HFF-Myc (cell line): ENCODE measurements at places on chromosomes 7 and 10.

- DNase-seq = no peak
These were observed 16.1 kb downstream of the GPR146 start for GRCh38 chr7:1060315-1061072.

GRCh38 chr10:107616463-107617410, 452.2 kb upstream of the SORCS1 start:
- DNase-seq = no peak

DNA sequence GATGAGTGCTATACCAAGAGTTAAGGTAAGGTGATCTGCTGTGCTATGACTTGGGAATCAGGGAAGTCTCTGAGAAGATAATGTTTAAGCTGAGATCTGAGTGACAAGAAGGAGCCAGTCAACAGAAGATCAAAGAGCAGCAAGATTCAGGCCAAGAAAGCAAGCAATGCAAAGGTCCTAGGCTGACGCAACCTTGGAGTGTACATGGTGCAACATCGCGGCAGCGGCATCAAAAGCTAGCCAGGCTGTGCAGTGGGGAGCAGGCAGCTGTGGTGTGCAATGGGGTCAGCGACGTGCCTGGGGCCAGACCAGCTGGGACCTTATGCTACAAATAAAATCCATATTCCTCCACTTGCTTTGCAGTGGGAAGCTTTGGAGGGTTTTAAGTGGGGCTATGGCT, 324.1 kb downstream of the LRMDA start:
- DNase-seq = no peak

GRCh38 chr7:32958046-32959025, 1.1 kb downstream of the FKBP9 start:
- DNase-seq = no peak

DNA sequence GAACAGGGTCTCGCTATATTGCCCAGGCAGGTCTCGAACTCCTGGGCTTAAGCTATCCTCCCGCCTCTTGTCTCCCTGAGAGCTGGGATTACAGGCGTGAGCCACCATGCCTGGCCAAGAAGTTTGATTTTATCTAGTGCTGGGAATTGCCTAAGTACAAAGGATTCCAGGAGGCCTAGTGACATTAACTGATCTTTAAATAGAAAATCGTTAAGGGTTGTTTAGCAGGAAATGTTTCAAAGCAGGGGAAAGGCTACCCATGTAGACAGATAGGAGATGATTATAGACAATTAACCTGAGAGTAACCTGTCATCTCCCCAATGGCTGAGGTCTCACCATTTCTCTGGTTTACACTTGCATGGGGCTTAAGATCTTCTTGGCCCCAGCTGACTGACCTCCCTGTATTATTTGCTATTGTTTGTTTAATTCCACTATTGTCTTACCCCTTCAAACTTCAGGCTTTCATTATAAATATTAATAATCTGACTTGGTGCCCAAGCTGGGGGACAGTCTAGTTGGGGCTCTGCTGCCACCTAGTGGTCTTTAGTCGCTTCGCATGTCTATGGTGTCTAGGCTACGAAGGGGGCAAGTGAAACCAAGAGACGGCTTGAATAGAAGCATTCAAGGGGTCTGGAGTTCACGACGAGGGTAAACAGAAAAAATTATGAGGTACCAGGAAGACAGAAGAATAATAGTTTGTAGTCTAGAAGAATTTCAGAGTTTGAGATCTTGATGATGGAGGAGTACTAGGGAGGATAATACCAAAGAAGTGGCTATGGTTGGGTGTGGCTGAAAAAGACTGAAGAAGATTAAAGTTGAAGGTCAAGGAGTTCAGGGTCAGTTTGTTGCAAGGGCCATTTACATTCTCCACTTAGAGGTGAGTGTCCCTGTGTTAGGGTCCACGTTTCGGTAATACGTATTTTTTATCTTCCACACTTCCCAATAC, 40.4 kb upstream of the BPGM start:
- DNase-seq = no peak

- no peak for DNase-seq
These were observed 200.0 kb downstream of the HIBADH start for GRCh38 chr7:27462575-27463270.

- DNase-seq = no peak
These were observed 142.9 kb downstream of the PAXIP1 start for GRCh38 chr7:154859747-154860620.

GRCh38 chr7:133575726-133576440, 323.0 kb downstream of the EXOC4 start:
- no peak for DNase-seq

DNA sequence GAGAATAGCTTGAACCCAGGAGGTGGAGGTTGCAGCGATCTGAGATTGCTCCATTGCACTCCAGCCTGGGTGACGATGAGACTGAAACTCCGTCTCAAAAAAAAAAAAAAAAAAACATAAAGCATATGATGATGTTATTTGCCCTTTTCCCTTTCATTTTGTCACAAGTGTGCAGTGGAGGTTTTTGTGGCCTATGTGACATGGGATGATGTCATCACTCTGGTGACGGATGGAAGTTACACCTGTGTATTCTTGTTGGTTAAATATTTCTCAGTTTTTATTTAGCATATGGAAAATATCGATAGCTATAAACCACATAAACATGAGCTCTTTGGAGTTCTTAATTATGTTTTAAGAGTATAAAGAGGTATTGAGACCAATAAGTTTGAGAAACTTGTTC, 71.8 kb upstream of the EMX2 start:
- DNase-seq = no peak

DNA sequence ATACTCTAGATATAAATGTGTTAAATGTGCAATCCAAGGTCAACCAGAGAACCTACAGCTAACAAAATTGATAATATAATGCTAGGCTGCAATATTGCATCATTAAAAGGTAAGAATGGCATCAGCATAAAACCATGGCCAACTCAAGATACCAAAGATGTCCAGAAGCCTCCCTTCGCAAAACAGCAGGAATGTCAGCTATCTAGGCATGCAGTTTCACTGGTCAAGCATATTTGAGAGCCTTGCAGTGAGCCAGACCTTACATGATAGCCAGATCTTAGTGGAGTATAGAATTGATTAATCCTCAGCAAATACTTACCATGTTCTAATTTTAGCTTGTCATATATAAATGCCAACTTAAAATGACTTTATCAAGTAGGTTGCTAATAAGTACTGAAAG, 138.8 kb downstream of the ZEB1 start:
- DNase-seq = no peak

- no peak for DNase-seq
These were observed 39.7 kb upstream of the SEMA3D start for GRCh38 chr7:85226361-85227085.

- DNase-seq = no peak
These were observed 116.8 kb upstream of the ZNF32 start for GRCh38 chr10:43765516-43765915.

GRCh38 chr10:83647526-83647925, 491.8 kb upstream of the GHITM start:
- DNase-seq = no peak

GRCh38 chr7:149748076-149748874, 25.1 kb downstream of the ZNF467 start:
- DNase-seq = no peak

DNA sequence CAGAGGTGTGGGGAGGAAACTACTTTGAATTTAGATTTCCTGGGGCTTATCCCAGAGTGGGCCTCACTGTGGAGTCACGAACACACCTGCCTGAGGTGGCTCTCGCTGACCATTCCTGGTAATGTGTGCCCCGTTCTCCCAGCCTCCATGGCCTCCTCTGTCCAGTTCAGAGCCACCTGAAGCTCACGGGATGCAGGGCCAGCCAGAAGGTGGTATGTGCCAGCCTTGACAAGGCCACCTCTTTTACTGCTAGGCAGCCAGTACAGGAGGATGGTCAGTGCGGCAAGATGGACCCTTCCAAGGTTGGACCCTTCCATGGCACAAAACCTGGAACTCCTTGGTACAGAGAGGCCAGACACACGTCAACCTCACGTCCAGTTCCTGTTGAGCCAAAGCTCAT, 210.3 kb downstream of the DNAJB6 start:
- DNase-seq = no peak

DNA sequence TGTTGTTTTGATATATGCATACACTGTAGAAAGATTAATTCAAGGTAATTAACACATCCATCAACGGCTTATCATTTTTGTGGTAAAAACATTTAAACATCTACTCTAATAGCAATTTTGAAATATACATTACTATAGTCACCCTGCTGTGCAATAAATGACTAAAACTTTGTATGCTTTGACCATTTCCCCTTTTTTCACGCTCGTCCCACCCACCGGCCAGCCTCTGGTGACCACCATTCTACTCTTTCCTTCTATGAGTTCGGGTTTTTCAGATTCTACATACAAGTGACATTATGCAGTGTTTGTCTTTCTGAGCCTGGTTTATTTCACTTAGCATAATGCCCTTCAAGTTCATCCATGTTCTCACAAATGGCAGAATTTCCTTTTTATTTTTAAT, 21.3 kb downstream of the CYCS start:
- DNase-seq = no peak

- DNase-seq = peak; percentile 15
These were observed 109.6 kb upstream of the MTPN start for GRCh38 chr7:136086712-136087111.

DNA sequence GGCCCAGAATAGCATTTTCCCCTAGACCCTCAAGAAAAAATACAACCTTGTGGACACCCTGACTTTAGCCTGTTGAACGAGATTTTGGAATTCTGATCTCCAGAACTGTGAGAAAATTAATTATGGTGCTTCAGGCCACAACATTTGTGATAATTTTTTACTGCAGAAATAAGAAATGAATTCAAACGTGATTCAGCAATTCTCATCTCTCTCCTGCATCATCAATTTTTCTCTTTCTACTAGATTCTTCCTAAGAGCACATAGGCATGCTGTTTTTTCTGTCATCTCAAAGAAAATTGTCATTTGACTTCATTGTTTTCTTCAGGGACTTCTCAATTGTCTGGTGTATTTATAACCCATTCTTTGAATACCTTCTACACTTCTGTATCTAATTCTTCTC, 8.9 kb upstream of the AKR1C2 start:
- no peak for DNase-seq

- no peak for DNase-seq
These were observed 50.5 kb downstream of the DENND11 start for GRCh38 chr7:141651417-141651816.

DNA sequence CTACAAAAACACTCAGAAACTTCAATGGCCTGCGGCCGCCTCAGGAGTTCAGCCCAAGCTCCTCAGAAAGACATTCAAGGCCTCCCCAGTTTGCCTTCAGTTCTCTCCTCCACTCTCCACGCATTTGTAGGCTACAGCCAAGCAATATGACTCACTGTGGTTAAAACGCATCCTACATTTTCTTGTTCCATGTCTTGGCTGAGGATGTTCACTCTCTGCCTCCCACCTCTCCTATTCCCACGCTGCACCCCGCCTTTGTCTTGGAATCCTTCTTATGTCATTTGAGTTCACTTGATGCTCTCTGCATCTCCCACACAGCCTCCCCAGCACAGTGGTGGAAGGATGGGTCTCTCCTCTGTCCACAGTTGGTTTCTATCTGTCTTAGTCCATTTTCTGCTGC, 184.8 kb downstream of the NPSR1 start:
- no peak for DNase-seq

GRCh38 chr7:108452707-108453106, 3.5 kb downstream of the NRCAM start:
- DNase-seq = no peak

DNA sequence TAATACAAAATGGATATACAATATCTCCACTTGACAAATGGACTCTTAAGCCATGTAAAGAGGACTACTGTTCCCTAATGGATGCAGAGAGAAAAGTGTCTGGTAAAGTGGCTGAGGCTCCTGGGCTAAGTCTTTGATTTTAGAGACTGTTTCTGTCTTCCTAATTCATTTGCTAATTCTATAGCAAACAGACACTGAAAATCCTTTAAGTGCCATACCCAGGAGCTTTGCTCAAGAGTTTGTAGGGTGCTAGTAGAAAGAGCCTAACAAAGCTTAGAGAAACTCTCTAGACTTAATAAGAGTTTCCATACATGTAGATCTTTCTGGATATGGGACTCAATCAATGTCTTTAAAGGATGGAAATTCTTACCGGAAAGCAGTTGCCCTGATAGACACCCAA, 16.7 kb downstream of the CEP55 start:
- DNase-seq = no peak

DNA sequence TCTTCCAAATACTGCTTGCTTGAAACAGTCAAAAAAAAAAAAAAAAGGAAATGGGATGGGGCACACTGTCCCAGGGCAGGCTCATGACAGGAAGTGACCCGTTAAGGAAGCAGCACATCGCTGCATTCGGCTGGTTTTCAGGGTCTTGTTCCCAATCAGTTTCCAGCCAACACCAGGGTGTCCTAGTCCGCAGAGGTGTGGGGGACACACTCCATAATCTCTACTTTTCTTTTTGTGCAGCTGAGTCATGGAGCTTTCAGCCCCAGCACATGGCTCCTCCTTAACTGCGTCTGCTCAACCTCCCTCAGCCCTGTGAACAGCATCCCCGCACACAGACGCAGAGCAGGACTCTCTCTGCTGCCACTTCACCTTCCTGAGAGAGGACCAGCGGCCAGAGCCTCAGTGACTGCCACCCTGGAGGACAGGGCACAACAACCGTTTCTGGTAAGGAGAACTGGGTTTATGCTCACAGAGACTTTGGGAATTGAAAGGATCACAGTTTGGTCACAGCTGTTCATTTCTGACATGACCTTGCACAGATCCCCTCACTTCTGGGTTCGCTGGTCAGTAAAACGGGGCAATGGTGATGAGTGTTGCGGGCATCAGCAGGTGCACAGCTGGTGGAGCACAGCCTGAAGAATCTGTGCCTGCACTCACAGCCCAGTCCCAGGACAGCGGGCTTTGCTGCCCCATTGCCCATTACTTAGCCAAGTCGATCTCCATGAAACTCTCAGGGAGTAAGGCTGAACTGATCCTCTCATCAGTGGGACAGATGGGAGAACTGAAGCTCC, at the start of gene GIMAP5:
Gene GIMAP5 (plus strand): TSS at position 154 of the 791 bp plus-strand sequence. CDS start 3,467 bp downstream, outside the sequence.
- DNase-seq = no peak

DNA sequence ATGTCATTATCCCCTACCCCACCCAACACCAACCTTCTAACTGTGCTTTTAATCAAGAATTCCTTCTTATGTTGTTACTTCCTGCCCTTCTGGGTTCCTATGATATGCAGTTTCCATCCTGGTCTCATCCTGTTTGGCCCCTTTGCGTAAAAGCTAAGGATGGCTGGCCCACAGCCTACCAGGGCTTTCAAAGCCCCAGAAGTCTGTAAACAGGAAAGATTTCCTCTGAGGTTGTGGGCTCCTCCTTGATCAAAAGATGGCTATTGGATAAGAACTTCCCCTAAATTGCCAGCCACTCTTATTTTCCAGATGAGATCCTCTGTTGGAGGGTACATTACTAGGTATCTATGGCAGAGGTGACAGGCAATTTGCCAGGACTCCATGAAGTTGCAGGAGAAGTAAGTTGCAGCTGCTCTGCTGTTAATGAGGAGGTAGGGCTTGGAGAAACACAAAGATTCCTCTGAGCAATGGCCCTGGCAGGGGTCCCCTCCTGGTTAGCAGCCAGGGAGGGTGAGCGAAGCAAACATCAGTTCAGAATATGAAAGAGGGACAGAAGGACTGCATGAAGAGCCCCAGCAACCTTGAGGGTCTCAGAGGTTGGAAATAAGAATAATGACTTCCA, 32.1 kb downstream of the NRP1 start:
- DNase-seq = no peak

- no peak for DNase-seq
These were observed 92.3 kb downstream of the CTNNA3 start for GRCh38 chr10:67603701-67604100.

GRCh38 chr10:106608066-106608465, 556.4 kb downstream of the SORCS1 start:
- DNase-seq = no peak

GRCh38 chr10:389836-390448, 254.7 kb downstream of the ZMYND11 start:
- DNase-seq = no peak
